Fibroblast of skin of right quadriceps (primary cell): ENCODE measurements at places on chromosomes 6 and 20.

DNA sequence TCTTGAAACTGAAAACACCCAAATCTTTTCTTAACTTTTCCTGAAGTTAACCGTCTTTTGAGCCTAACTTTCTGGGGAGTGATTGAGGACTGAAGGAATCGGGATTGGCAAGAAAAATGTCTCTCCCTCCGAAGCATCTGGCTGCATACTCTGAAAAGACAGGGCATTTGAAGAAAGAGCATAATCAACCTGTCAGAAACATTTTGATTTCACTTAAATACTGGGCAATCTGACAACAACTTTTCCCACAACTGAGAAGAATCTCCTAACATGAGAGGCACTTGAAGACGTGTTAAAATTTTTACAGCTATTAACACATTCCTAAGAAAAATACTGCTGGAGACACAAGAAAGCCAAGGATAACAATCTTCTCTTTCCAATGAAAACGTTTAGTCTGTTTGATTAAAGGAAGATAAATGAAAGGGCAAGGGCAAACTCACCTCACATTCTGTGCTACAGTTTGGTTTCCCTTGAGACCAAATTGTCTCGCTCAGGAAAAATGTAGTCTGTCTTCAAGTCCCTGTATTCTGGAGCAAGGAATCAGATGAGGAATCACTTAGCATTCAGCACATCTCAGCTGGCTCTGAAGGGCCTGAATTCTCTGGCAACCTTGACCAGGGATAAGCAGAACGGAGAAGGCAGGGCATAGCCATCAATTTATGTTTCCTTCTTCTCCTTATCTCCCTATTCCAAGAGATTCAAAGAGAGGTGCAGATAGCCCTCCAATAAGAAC, 76.1 kb downstream of the TBX18 start:
- peak; percentile 86 for DNase-seq

GRCh38 chr20:16174311-16174710, 398.9 kb downstream of the KIF16B start:
- DNase-seq: no peak

- DNase-seq: no peak
These were observed 44.0 kb upstream of the CTNNBL1 start for GRCh38 chr20:37649676-37650370.

DNA sequence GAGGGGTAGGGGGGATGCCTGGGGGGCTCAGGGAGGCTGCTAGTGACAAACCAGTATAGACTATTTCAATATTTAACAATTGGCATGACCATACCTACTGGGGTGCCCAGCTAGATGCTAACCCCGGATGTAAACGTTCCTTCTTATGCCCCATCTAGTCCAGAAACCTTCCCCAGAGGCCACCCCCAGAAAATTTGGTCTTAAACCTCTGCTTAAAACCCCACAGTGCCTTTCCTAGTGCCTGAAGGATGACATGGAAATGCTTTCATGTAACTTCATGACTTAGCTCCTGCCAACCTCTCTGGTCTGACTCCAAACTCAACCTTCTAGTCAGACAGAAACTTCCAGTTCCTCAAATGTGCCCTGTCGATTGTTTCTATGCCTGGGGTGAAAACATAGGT, 52.0 kb downstream of the JPH2 start:
- no peak for DNase-seq

GRCh38 chr6:37530297-37530696, 30.6 kb upstream of the CCDC167 start:
- DNase-seq: no peak

DNA sequence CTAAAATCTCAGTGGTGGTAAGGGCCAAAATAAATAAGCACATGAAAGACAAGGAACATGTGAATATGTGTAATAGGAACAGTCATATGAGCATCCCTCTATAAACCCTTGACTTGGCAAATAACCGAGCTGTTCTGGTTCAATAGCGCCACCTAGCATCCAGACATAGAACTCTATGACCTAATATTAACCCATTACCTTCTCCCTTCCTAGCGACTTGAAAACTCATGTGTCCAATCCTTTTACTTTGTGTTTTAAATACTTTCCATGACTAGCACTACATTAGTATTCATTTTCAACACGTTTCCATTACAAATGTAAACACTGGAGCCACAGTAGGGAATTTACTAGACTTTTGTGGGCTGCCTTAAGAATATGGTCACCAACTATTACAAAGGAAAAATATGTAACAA, 279.7 kb downstream of the UST start:
- DNase-seq: peak; percentile 90

GRCh38 chr6:147954938-147955337, 387.7 kb upstream of the SASH1 start:
- no peak for DNase-seq

DNA sequence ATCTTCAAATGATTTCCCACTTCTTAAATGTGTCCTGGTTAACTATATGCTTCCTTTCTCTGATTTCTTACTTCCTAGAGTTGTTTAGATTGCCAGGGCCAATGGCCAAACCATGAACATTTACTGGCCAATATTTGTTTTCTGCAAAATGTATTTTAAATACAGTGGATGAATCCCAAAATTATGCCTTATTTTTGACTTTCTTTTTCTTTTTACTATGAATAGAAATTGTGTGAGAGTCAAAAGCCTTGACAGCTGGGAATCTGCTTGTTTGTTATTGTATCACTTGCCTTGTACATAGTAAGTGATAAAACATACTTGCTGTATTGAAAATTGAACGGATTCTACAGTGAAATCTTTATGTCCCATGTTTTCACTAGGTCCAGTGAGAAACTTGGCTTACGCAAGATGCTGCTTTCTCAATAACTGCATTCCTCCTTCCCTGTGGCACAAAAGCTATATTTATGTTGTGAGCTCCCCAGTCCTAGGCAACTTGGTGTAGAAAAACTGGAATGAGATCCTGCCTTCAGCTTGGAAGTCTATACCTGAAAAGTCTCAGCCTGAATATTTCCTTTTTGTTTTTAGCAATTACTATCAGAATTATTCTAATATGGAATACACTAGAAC, 295.2 kb downstream of the EPHA7 start:
- DNase-seq: no peak

DNA sequence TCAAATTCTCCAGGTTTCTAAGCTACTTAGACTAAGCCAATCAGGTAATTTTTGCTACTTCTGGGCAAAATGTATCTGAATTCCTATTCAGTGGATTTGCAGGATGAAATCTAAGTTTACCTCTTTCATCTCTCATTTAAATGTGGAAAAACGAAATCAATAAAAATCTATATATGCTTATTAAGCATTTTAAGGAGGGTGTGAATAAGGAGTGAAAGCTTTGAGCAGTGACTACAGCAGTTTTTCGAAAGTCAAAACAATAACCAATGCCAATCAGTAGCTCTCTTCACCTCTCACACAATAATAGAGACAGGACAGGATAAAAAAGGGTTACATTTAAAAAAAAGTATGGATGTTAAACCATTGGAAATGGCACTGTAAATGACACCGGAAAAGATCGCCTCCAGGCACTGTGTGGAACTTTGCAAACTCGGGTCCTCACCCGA, 476 bp upstream of the BCKDHB start:
- DNase-seq: no peak

DNA sequence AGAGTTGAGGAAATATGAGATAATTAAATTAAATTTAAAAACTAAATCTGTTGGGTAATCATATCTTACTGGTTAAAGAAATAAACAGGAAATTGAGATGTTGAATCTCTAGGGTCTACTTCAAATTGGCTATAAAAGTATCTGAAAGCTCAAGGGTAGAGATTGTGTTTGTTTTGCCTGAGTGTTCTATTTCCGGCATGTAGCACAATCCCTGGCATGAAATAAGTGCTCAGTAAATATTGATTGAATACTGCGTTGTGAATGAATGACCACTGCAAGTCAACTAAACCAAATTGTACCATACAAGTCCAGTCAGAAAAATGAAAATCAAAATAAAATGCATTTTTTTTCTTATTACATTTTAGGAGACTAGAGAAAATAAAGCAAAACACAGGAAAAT, 709.8 kb downstream of the EPM2A start:
- no peak for DNase-seq

- DNase-seq: no peak
These were observed 7.1 kb upstream of the GRM4 start for GRCh38 chr6:34152806-34153520.

DNA sequence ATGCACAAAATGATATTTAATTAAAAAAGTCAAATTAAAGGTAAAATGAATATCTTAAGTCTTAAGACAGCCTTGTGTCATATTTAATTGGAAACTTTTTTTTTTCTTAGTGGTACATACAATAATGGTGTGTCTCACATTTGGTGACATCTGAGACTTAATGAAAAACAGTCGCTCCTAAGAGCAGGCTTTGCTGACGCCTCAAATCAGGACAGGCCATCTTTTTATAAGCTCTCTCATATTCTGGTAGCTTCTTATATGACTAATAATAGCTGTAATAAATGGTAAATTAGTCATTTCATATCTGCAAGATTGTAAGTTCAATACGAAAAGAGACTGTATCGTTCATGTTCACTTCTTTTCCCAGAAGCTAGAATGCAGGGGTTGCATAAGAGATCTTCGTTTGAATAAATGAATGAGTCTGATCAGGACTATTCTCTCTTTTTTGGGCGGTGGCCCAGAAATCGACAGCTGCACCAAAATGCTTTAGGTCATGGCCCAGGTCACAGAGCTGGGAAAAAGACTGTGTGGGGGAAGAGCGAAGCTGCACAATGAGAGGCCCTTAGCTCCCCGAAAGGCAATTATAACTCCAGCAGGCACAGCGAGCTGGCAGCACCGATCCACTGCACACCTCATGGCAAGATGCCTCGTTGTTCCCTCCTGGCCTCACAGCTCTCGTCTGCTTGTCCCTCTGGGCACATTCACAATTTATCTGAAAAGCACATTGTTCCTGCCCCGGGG, 69.4 kb downstream of the NRN1 start:
- peak; percentile 46 for DNase-seq

- no peak for DNase-seq
These were observed 283.9 kb upstream of the MAN1A1 start for GRCh38 chr6:119633461-119633860.

- DNase-seq: no peak
These were observed 3.7 kb downstream of the KCNK17 start for GRCh38 chr6:39310542-39310941.
